Retinal pigment epithelial cell (primary cell): ENCODE measurements at places on chromosomes 16 and 17.

DNA sequence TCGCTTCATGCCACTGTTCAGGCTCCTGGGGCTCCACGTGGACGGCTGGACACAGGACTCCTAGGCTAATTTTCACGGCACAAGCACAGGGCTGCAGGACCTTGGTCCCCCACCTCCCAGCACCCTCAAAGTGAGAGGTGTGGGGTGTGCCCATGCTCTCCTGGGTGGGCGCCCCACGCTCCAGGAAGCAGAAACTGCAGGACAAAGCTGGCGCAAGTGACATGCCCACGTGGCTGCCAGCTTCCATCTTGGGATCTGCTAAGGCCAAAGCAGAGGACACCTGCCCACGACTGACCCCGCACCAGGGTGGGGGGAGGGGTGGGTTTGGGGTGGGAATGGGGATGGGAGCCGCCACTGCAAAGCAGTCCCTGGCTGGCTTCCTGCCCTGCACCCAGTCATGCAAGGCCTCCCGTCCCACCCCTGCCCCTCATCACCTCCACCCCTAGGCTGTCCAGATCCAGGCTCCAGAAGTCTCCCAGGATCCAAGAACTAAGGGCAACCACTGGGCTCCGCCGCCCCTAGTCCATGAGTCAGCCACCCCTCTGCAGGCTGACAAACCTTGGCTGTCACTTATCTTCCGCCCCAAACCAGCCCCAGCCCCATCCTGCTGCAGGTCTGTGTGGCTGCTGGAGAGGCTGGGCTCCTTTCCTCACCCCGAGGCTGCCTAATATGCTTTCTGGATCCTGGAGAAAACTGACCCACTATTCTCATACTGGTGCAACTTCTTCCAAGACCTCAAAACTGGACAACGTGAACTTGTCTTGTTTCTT lies 11.1 kb downstream of the USP6 start:
- DNase-seq, result no peak

GRCh38 chr16:88058817-88059216 lies 107.6 kb downstream of the BANP start:
- DNase-seq, result no peak

DNA sequence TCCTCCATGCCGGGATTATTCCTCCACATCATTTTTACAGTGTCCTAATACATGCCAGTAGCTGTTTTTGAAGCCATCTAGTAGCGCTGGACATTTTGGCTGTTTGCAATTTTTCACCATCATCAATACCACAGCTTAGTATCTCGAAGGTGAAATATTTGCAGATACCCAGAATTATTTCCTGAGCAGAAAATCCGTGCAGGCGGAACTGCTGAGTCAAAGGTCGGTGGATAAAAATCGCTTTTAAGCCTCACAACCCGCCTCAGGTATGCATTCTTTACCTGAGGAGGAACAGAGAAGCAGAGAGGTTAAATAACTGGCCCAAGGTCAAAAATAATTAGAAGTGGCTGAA lies 584 bp upstream of the TNRC6A start:
- no peak for DNase-seq

DNA sequence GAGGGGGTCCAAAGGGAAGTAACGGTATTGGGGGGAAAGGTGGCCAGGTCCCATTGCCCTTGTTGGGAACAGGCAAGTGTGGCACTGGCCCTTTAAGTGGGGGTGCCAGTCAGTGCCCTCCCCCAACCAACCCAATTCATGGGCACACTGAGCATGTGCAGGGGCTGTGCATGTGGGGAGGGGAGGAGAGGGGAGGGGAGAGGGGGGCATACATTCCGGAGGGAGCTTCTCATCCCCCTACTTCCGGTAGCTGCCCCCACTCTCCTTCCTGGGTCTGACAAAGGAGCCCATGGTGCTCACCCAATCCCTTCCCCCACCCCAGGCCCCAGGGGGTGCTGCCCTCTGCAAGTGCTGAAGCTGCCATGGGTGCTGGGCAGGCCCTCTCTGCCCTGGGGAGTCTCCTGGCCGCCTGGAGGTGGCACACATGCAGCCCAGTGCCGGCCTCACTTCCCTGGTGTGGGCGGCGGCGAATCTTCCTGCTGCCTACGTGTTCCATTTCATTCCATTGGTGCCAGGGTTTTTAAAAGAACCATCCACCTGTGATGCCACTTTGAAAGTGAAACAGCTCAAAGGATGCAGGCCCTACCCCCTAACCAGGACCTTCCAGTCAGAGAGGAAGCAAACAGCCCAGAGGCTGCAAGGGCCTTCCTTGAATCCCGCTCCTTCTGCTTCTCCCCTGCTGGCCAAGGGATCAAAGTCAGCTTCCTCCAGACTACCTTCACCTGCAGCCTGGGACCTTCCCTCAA lies 11.0 kb downstream of the HEXIM2 start:
- DNase-seq, result no peak

DNA sequence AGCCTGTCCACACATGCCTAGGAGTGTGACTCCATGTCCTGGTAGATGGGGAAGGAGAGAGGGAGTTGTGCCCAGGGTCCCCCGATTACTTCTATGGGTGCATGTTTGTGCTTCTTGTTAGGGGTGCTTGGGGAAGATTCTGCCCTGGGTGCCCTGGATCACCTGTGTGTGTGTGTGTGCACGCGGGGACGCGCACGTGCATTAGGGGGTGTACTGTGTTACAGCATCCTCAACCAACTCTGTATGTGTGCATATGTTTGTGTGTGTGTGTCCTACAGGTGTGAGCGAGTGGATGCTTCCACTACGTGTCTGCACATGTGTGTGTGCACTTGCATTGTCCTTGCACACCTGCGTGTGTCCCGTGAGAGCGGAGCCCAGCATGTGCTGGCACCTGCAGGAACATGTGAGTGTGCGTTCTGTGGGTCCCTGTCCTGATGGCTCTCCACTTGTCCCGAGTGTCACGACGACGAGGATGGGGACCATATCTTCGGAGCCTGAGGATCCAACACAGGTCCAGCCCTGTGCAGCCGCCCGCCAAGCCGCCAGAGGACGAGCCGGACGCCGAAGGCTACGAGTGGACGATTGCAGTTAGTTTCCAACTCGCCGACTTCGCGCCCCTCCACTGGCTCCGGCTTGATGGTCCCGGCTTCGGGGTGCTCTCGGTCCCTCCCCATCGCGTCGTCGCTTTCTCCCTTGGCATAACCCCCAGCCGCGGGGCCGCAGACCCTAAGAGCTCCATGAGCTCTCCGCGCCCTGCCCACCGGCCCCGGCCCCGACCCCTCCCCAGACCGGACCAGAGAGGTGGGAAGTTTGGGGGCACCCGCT lies 6.0 kb upstream of the TBC1D3B start:
- DNase-seq, result no peak

GRCh38 chr16:12245921-12246720 lies 269.6 kb downstream of the SNX29 start:
- no peak for DNase-seq

DNA sequence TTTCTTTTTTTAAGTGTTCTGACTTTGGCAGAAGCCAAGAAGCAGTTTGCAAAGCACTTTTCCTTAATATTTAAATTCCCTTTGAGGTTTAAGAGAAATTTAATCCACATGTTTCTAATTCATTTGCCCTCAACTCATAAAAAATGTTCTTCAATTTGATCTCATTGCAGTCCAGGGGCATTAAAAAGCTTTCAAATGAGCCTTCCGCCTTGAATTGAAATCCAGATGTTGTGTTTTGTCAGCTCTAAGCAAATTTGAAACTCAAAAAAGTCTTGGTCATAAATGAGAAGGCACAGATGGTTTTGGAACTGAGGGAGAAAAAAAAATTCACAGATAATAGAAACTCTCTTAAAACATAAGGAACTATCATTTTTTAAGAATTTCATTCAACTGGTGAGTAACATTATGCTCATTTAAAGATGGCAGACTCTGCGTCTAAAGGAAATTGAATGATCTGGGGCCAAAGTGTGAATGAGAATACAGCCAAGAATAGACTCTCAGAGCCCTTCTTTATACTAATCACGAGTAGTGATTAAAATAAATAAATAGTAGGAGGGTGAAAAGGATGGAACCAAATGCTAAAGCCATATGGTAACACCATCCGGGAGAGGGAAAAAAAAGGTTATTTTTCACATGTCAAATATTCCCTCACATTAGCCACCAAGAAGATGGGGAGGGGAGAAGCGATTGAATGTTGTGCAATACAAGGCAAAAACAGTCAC lies 1304.7 kb downstream of the CDH8 start:
- no peak for DNase-seq

- DNase-seq, result no peak
These were observed 187.9 kb downstream of the CNTNAP4 start for GRCh38 chr16:76464955-76465620.

- DNase-seq, result no peak
These were observed 179.6 kb downstream of the CCT6B start for GRCh38 chr17:34781571-34782108.

DNA sequence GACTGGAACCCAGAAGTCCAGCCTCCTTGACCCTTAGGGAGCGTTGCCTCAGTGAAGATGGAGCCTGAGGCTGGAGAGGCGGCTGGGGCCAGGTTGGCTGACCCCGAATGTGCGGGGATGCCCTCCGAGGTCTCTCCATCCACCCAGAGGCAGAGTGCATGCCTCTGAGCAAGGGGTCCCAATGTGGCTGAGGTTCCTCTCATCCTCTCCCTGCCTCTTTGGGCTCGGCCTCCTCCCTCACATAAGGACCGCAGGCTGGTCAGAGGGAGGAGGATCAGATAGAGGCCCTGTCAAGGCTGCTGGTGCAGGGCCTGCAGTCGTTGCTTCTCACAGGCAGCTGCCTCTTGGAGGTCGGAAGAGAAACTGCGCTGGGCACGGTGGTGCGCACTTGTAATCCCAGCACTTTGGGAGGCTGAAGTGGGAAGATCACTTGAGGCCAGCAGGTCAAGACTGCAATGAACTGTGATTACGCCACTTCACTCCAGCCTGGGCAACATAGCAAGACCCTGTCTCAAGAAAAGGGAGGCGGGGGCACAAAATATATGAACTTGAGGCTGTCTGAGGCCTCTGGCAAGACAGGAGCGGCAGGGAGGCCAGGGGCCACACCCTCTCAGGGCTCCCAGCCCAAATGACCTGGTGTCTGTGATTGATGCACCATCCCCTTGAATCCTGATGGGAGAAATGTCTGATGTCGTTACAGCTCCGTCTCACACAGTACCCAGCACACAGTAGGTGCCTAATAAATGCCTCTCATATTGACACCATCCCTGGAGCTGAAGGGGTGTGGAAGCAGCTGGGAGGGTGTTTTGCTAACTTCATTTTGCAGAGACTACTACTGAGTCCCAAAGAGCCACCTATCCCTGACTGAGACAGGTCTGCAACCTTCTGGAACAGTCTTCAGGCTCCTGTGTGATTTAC lies 220.1 kb upstream of the GSE1 start:
- DNase-seq, result no peak

DNA sequence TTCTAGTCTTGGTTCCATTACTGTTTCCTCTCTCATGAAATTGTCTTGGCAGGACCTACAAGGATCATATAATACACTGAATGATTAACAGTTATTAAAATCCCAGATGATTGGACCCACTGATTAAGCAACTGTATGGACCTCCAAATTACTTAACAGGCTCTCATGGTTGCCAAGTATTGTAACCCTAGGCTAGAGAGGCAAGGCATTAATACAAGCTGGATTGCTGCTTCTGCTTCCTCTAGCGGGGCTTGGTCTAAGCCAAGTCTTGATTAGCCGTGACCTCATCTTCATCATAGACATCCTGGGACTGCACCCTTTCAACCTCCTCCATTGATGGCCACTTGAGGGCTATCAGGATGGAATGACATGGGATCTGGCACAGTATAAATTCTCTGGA lies 46.9 kb downstream of the SYCE1L start:
- no peak for DNase-seq

DNA sequence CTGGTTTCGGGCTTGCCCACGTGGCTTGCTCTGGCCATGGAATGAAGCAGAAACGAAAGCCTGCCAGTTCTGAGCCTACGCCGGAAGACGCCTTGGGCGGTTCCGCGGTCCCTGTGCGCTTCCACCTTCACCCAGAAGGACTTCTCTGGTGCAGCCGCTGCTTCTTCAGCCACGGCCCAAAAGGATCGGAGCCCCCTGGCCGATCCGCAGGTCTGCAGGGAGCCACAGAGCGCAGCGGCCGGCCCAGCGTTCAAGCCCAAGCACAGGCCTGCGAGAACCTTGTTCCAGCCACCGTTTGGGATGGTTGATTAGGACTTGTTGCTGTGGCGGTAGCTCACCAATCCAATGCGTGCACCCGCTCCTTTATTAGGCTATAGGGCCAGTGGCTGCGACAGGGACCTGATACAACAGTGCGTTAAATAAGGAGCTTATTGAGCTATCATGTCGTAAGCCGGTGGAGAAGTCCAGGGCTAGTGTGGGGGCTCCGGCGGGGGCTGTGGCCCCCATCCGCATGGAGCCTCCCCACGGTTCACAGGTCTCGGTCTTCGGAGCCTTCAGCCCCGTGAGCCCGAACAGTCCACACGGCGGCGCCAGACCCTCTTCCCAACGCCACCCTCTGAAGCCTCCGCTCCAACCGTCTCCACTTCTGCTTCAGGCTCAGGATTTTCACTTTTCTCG lies 10.2 kb upstream of the MPP2 start:
- DNase-seq, result no peak
